ENCODE measurements at places on chromosomes 7 and 10.

DNA sequence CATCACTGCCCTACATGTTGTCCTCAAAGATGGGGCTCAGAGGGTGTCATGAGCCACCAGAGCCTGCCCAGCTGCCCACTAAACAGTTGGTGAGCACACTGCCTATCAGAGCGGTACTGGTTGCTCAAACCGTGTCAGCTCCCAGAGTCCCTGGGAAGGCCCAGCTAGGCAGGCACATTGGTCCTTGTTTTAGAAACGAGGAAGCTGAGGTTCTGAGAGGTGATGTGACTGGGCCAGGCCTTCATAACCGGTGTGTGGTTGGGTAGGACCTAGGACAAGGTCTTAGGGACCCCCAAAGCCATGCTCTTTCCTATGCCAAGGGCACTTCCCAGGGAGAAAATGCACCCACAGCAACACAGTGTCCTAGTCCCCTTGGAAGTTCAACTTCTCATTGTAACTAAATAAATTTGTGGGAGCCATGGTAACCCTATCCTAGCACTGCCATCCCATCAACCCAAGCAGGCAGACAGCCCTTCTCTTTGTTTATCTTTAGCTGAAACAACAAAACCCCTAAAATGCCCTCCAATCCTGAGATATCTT is 174.7 kb upstream of the PDE1C start:
- no peak for DNase-seq

DNA sequence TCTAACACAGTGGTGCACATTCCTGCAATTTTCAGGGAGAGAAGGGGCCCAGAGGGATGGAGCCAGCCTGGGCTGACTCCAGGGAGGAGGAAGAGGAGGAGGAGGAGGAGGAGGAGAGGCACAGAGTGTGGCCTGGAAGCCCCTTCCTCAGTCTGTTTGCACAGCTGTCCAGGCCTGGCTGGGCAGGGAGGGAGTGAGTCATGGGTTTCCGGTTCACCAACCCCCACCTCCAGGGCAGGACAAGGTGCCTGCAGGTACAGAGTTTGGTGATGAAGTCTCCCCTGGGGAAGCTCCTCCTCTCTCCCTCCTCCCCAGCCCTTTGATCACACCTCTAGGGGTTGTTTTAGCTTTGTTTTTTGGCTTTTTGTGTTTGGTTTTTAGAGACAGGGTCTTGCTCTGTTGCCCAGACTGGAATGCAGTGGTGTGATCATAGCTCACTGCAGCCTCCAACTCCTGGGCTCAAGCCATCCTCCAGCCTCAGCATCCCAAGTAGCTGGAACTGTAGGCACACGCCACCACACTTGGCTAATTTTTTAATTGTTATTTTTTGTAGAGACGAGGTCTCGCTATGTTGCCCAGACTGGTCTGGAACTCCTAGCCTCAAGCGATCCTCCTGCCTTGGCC is 77.5 kb upstream of the CUX1 start:
- no peak for DNase-seq

DNA sequence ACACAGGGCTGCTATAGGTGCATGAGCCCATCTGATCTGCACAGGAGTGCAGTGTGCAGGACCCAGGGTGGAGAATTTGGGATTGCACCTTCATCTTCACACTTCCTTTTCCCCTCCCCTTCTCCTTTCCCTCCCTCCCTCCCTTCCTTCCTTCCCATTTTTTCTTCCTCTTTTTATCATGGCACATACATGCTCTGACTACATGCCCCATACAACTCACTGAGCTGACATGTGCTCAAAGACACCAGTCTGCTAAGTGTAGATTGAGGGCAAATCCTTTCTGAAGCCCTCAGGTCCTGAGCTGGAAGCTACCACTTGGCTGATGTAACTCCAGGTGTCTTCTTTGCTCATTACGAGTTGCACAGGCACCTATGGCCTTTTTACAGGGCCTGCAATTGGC is 365.3 kb upstream of the ZNF32 start:
- DNase-seq, result no peak

GRCh38 chr7:2932402-2933251 is 88.5 kb upstream of the GNA12 start:
- DNase-seq, result no peak

DNA sequence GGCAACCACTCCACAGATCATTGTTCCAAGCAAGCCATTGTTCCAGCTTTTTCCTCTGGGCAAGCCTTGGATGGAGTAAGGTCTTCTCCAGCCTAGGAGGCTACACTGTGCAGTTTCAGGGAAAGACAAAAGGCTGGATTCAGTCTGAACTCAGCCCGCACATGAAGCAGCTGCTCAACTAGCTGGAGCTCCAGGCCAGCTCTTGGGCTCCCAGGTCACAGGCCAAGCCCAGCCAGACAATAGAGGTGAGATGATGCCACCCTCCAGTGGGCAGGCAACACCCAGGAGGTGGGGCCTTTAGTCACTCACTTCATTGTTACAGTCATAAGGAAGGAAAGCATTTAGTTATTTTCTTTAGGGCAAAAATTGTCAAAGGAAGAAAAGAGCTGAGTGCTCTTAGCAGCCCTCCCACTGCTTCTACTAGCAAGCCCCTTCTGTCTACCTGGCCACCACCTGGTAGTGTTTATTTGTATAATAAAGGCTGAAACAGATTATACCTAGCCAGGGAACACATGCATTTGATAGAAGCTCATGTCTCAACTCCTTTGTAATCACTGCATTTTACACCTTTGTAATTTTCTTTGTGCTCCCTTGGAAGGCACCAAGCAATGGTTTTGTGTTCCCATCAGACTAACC is 253.4 kb downstream of the WDR11 start:
- DNase-seq, result no peak

Measured in stimulated activated CD4-positive, alpha-beta T cell treated with anti-CD3 and anti-CD28 coated beads, Interleukin-1b, Interleukin-23, amount 100 ng/mL, for 48 hours (primary cell).